ENCODE measurements at places on chromosomes 7 and 10. TPM values are rescaled to one million over a fixed set of nuclear protein-coding genes. Genes with fewer than 3 reads are reported as not detected.

Gene GJD4
- total RNA-seq = not detected

Gene ZNF117
- 4.0 TPM for total RNA-seq

Gene CALML5
- not detected for total RNA-seq

Gene RBP4
- not detected for total RNA-seq

Gene BAMBI
- total RNA-seq = 2.7 TPM

Gene TCF7L2
- 2.4 TPM for total RNA-seq

Gene NPY4R
- not detected for total RNA-seq

Gene FAM221A
- 5.9 TPM for total RNA-seq

Gene SORCS1
- total RNA-seq = not detected

Gene EGFR
- total RNA-seq = 0.43 TPM

Gene GSTO2
- total RNA-seq = 1.0 TPM

Gene CALD1
- 168 TPM for total RNA-seq

Gene PALD1
- 109 TPM for total RNA-seq
